Left lung (tissue), 14 donors: ENCODE measurements at places on chromosomes 4 and X. TPM values are rescaled to one million over a fixed set of nuclear protein-coding genes. Genes with fewer than 3 reads are reported as not detected.

- H3K27me3 ChIP-seq, result no peaks in the 10 kb centered on the region
- H3K4me1 ChIP-seq, result no peaks in the 10 kb centered on the region
- H3K36me3 ChIP-seq, result no peaks in the 10 kb centered on the region
- no peak overlapping the region for H3K4me3 ChIP-seq
- H3K27ac ChIP-seq, result no peak overlapping the region
Measured at GRCh38 chrX:117400005-117400404, 716.6 kb downstream of the KLHL13 start.

The TRO gene
- total RNA-seq, result 4.2 TPM

- H3K36me3 ChIP-seq, result no peaks in the 10 kb centered on the region
- no peaks in the 10 kb centered on the region for H3K27me3 ChIP-seq
- no peak for DNase-seq
- no peak overlapping the region for H3K4me3 ChIP-seq
- no peaks in the 10 kb centered on the region for H3K4me1 ChIP-seq
Measured at GRCh38 chrX:44580466-44580865, 37.8 kb upstream of the FUNDC1 start.

The GAGE13 gene
- not detected for total RNA-seq

DNA sequence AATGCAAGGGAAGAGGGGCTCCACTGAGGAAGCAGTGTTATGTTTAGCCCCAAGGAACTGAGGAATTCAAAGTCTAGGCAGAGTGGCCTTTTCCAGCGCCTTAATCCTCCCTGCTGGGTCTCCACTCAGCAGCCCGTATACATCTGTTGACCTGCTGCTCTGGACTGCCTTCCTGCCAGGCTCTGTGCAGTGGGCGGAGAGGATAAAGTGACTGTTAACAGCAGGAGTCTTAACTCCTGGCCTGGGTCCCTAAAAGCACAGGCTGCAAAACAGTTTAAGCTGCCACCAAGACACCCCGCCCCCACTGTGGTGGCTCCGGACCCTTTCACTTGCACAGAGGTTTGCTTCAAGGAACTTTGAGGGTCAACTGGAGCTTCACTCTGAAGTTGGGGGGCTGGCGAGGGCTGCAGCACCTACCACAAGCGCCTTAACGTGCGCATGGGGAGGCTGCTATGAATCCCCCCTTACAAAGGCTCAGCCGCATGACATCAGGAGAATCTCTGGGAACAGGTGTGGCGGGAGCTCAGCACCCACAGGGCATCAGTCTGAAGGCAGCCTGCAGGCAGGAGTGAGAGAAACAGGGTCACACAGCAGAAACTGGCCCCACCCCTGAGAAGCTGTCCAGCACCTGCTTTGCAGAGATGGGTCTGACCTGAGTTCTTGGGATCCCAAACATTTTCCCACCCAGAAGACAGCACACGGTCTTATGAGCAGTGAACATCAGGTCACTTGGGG is 358.2 kb upstream of the GATB start:
- H3K27ac ChIP-seq, result no peak overlapping the region
- no peaks in the 10 kb centered on the region for H3K27me3 ChIP-seq
- no peaks in the 10 kb centered on the region for H3K36me3 ChIP-seq
- DNase-seq, result no peak

The TCEAL6 gene
- total RNA-seq, result not detected

The TGIF2LX gene
- total RNA-seq, result not detected

The TMSB15A gene
- total RNA-seq, result 2.1 TPM

The RBPJ gene
- total RNA-seq, result 88.6 TPM

DNA sequence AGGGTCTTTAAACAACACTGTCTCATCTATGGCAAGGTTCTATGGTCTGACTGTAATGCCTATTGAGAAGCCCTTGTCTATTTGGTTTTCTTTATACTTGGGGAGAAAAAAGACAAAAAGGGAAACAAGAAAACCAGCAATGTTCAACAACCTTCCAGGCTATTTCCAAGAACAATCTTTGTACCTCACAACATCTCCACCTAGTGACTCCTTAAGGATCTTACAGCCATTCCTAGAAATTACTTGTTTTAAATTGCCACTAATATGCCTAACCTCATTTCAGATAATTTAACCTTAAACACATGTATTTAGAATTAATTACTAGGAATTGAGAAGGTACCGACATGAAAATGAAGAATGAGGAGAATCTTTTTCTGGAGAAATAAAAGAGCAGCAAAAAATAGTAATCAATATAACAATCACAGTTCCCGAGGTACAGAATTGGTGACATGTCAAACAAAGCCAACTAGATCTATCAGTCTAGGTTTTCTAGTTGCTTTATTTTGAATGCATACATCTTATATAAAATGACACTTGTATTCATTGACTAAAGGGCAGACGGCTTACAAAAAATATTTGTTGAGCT is 1.6 kb upstream of the RBM46 start:
- DNase-seq, result no peak
- no peak overlapping the region for H3K4me3 ChIP-seq
- H3K27ac ChIP-seq, result no peak overlapping the region
- no peaks in the 10 kb centered on the region for H3K36me3 ChIP-seq
- H3K4me1 ChIP-seq, result no peaks in the 10 kb centered on the region
- H3K27me3 ChIP-seq, result peaks cover 29% of the 10 kb centered on the region

The SHISA3 gene
- total RNA-seq, result 1.9 TPM
